Glutamatergic neuron (in vitro differentiated cells): ENCODE measurements at places on chromosomes 12 and 14. TPM values are rescaled to one million over a fixed set of nuclear protein-coding genes. Genes with fewer than 3 reads are reported as not detected.

WNT5B gene
- 16.3 TPM for total RNA-seq

GRCh38 chr14:77043984-77044485 lies 15.5 kb upstream of the IRF2BPL start:
- no peak for DNase-seq

DNA sequence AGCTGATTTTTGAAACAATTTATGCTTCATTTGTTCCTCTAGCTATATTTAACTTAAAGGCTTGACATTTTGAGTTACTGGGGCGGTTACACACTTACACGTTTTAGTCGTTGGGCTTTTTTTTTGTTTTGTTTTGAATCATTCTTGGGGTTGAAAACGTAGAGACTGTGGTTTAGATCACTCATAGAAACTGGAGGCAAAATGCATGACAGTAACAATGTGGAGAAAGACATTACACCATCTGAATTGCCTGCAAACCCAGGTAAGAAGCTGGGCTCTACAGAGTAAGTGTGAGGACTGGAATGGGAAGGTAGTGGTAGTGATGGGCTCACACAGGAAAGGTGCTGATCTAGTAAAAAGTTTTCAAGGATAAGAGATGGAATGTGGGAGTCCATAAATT lies at the start of gene CLEC2D:
TSS of gene CLEC2D (plus strand) at position 180 of the 400 bp plus-strand sequence. CDS start at position 202, 22 bp downstream.
- no peak for DNase-seq

- DNase-seq = no peak
Observed at GRCh38 chr14:20332431-20332787, 670 bp downstream of the CCNB1IP1 start.
